A673 (cell line): ENCODE measurements at places on chromosomes 5 and 9. TPM values are rescaled to one million over a fixed set of nuclear protein-coding genes. Genes with fewer than 3 reads are reported as not detected.

DNA sequence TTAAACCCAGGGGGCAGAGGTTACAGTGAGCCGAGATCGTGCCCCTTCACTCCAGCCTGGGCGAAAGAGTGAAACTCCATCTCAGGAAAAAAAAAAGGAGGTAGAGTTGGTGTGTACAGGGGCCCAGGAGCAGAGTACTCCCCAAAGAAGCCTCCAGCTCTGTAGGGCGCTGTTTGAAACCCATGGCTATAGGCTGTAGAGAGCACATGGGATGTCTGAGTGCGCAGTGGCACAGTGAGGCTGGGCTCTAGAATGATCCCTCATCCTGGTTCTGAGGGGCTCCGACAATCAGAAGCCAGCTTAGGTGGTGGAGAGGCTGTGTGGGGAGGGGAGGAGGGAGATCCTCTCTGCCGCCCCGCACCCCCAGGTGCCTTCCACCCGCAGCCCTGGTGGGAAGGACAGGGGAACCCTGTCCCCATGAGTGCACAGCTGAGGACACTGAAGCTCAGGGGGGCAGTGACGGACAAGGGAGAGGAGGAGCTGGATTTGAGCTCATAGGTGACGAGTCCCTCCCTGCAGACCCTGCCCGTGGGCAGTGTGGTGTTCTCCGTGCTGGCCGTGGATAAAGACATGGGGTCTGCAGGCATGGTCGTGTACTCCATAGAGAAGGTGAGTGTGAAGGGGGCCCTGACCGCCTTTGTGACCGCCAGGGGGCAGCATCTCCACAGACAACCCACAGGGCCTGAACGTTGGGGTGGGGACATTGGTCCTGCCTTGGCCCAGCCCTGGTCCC lies 24.6 kb downstream of the CDHR2 start:
- peak; percentile 60 for DNase-seq

DNA sequence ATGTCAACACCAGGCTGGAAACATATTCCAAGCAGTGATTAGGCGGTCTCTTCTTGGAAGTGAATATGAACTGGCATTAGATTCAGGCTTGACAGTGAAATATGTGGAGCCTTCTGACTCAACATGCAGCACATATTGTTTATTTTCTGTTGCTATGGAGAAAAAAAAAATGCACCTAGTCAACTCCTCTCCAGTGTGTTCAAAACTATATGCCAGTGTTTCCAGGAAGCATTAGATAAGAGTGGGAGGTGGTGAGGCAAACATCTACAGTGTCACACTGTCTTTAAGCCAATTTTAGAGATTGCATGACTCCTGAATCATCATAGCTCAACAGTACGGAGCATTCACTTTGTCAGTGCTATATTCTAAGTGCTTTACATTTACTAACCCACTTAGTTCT lies 117.9 kb downstream of the HCN1 start:
- peak; percentile 2 for DNase-seq

GRCh38 chr5:126020770-126021169 lies 402.4 kb upstream of the GRAMD2B start:
- DNase-seq: no peak

DNA sequence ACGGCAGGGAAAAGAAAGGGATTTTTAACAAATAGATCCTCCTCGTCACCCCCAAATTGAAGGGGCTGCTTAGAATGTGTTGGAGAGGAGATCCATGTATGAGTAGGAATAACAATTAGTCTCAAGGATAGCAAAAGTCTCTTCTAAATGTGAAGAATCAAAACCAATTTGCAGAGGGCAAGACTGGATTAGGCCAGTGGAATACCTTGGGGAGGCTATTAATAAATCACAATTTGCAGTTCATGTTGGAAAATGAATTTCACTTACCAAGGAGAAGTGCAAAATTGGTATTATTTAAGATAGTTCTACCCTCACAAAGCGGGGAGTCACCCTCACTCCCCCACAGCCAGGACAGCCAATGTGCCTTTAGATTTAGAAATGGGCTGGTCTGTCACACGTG lies 299.8 kb upstream of the SLC30A5 start:
- DNase-seq: no peak

- no peak for DNase-seq
These were observed 1446.2 kb downstream of the MAT2B start for GRCh38 chr5:164951570-164951969.

DNA sequence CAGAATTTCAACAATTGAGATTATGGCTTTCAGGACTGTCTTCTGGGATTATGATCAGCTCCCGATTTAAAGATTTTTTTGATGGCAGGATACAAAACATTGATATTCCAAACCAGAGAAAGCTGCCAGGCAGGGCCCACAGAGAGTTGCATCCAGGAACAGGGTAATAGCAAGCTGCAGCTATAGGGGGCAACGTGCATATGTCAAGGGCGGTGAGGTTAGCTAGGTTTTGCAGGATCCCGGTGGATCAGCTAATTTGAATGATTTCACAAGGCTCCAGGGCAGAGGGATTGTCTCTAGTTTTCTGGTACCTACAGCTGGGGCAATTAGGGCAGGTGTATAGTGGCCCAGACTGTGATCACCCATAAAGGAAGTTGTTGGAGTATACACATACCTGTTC lies 339.4 kb downstream of the CHSY3 start:
- DNase-seq: no peak

DNA sequence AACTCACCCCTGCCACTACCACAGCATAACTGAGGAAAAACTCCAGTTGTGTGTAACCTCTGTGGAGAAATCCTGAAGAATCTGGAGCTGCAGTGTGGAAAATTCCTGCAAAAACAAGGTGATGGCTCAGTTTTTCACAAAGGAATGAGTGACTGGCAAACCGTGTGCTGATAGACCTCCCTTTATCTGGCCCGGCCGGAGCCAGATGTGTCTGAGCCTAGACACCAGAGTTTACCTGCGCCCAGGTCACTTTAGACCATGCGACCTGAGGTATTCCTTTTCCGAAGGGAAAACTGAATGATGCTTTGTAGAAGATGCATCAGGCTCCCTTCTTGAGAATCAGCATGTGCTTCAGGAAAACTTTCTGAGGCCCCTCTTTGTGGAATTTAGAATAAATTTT lies 16.2 kb downstream of the SLC25A48 start:
- DNase-seq: no peak

- no peak for DNase-seq
These were observed 13.3 kb upstream of the SPATA24 start for GRCh38 chr5:139417214-139417613.

DNA sequence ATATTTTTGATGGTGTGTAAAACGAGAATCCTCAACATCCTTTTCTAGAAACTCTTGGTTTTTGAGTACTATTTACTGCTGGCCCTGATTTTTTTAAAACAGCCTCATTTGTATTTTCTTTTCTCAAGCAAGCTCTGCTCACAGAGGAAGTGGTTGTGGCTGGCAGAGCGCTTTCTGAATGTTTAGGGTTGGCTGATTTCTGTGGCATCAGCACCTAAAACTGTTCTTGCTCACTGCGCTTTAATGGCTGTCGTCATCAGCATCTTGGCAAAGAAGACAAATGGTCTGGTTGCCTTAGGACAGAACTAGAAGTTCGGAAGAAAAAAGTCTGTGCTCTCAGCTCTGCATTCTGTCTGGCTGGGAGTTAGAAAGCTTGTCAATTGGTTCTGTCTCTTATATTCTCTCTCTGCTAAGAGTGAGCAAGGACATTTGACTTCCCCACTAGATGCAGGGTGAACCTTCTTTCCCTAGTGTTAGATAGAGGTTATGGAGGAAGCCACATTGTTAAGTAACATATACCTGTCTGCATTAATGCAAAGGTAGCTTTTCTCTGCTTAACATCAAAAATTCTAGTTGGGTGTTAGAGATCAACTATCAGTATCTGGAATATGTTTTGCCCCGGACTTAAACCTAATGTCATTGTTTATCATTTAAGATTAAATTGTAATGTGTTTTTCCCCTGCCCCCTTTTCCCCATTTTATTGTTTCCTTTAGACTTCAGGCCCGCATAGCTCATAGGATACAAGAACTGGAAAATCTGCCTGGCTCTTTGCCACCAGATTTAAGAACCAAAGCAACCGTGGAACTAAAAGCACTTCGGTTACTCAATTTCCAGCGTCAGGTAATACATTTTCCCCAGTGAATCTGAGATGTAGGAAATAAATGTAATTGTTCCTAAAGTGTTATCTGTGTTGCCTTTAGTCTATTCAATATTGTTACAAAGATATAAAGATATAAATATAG lies 39.0 kb downstream of the SMARCA2 start:
- peak; percentile 5 for DNase-seq

DNA sequence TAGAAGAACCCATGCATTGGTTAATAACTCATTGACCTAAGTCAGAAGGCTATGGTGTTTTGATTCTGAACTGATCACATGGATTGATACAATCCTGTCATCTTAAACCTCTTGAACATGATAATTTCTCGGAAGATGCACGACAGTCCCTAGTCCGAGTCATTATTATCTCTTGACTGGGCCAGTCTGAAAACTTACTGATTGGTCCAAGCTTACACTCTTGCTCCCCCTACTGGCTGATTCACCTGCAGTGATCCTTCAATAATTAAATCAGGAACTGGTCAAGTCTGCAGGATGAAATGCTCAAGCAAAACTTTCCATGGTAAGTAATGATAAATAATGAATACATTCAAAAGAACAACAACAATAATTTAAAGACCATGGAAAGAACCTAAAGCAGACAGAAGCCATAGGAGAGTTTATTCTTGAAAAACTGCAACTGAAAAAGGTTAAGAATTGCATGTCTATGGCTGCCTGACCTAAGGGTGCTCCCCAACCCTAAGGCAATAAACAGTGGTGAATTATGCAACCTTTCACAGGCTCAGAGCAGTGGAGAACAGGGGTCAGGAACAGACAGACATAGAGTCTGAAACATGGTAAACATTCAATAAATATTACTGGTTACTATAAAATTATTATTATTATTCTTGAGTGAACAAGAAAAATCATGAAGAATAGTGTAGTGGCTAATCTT lies 79.3 kb downstream of the BRINP1 start:
- DNase-seq: peak; percentile 63

DNA sequence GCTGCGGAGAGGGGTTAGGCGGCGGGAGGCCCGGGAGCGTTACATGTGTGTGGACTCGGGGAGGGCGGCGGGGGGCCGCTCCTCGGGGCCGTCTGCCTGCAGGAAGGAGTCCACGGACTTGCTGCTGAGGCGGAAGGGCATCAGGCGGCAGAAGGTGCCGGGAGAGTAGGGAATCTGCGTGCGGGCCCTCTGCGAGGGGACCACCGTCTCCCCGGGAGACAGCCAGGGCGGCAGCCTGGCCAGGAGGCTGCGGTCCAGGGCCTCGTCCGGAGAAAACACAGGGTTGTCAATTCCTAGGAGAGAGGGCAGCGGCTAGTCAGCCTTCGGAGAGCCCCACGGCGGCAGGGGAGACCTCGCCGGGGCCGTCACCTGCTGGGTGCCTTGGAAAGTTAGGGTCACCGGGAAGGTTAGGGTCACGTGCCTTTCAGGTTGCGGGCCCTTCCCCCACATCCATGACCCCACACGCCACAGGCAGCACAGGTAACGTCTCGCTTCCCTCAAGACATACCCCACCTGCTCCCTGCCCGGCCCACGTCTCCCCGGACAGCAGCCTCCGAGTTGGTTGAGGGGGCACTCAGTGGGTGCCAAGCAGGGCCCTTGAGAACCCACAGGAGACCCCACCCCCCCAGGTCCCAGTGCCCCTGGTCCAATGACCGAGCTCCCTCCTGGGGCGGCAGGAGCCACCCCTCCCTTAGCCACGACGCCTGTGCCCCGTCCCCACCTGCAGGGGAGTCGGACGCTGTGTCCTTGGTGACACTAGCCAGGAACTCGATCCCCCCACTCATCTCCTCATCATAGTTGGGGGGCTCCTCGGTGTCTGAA lies 32.1 kb downstream of the EXOC3 start:
- no peak for DNase-seq

DNA sequence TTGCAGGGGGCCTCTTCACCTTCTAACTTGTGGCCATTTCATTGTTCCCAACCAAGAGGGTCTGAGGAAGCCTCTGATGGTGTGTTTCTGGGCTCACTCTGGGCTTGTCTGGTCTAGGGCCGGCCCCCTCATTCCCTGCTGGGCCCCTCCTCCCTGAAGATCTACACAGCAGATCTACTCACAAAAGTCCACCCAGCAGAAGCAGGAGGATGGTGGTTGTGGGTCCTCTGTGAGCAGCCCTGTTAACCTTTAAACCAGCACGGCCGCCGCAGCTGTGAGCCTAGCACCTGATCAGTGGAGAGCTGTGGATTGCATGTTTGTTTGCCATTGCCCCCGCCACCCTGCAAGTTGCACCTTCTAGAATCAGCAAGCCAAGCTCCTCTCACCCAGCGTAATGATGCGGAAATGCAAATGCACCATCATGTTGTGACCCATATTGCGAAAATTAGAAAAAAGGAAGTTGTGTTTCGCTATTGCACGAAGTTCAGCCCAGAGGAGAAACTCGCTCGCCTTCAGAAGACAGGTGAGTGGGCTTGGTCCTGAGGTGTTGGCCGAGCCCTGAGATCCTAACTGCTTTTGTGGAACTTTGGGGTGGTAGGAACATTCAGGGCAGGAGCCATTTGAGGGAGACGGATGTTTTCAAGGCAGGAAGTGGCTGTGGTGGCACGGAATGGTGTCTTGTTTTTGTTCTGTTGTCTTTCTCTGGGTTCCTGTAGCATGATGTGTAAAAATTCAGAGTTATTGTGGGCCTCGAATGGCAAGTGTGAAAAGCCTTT lies 16.7 kb downstream of the FGD3 start:
- no peak for DNase-seq

DNA sequence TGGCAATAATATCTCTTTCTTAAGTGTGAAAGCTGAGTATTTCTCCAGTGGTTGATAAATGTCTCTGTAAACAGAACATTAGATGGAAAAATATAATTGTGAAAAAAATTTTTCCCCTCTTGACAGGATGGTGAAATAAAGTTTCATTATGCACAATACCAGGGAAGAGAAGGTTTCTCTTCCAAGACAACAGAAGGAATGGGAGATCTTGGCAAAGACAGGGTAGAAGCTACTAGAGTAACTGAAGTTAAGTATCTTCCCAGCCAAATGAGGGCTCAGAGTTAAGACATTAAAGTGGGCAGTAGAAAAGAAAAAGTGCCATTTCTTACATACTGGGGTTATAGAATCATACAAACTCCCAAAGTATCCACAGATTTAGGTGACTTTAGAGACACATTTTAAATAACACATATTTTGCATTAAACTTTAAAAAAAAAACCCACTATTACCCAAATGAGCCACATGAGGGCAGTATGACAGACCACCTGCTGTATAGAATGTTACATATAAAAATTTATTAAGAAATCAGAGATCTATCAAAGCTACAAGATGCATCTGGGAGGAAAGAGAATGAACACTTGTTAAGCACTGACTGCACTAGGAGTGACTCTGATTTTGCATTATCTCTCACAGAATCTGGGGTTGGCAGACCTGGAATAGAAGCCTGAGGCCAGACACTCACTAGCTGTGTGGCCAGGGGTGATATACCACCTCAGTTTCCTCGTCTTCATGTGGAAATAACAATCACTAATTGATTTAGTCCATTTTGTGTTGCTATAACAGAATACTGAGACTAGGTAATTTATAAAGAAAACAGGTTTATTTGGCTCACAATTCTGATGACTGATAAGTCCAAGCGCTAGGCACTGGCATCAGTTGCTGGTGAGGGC lies 98.5 kb downstream of the ARSB start:
- DNase-seq: peak; percentile 22

GRCh38 chr5:121138495-121138907 lies 674.4 kb downstream of the PRR16 start:
- peak; percentile 70 for DNase-seq

- DNase-seq: no peak
These were observed 53.9 kb upstream of the RORB start for GRCh38 chr9:74443036-74443750.

- DNase-seq: no peak
These were observed 35.2 kb downstream of the PCA3 start for GRCh38 chr9:76799473-76799872.

The MRPL50 gene
- total RNA-seq: 15.4 and 17.0 TPM in 2 replicates

The PCDHA9 gene
- 0.33 and 0.37 TPM in 2 replicates for total RNA-seq

The DNAH5 gene
- total RNA-seq: 0.11 TPM in 1 of 2 replicates, not detected in the other

The TAF11L5 gene
- total RNA-seq: 1.4 and 1.7 TPM in 2 replicates

The BASP1 gene
- total RNA-seq: 394 and 397 TPM in 2 replicates

The ZNF483 gene
- 3.4 and 4.4 TPM in 2 replicates for total RNA-seq
